ENCODE measurements at places on chromosomes 16 and 17. TPM values are rescaled to one million over a fixed set of nuclear protein-coding genes. Genes with fewer than 3 reads are reported as not detected.

GRCh38 chr17:28216528-28216927 is 102.5 kb upstream of the TMEM97 start:
- no peaks in the 10 kb centered on the region for H3K36me3 ChIP-seq
- DNase-seq = no peak
- peaks cover 9% of the 10 kb centered on the region for H3K4me1 ChIP-seq
- H3K4me3 ChIP-seq = no peak overlapping the region

DNA sequence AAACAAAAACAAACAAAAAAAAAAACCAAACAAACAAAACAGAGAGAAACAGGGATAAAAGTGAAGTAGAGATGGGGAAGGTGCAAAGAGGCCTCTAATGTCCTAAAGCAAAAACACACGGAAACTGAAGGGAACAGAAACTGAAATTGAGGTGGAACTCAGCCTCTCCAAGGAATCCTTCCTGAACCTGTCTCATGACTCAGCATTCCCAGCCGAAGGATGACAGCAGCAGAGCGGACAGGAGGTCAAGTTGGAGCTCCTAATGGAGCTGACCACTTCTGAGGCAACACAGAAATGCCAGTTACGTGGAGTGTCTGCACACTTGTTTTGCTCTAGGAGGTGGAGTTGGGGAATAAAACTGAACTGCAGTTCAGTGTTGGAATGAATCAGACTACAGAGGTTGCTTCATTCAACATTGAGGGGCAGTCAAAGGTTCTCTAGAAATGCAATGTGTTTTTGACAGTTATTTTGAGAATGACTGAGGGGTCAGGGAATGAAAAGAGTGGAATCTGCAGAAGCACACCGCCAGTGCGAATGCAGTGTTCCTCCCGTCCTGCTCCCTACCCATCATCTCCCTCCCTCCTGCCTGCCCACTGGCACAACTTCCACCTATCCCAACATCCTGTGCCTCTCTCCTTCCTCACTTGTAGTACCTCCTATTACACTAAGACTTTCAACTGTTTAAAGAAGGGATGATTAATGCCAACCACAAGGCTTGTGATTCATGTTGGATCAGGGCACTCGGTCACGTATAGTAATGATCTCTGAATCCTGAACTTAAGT is 6.3 kb downstream of the UBE2O start:
- no peak for DNase-seq
- H3K27me3 ChIP-seq = no peaks in the 10 kb centered on the region
- peaks cover 89% of the 10 kb centered on the region for H3K4me1 ChIP-seq

Gene OR2C1
- total RNA-seq = 0.80 TPM

Gene KIFC3
- total RNA-seq = 0.27 TPM

DNA sequence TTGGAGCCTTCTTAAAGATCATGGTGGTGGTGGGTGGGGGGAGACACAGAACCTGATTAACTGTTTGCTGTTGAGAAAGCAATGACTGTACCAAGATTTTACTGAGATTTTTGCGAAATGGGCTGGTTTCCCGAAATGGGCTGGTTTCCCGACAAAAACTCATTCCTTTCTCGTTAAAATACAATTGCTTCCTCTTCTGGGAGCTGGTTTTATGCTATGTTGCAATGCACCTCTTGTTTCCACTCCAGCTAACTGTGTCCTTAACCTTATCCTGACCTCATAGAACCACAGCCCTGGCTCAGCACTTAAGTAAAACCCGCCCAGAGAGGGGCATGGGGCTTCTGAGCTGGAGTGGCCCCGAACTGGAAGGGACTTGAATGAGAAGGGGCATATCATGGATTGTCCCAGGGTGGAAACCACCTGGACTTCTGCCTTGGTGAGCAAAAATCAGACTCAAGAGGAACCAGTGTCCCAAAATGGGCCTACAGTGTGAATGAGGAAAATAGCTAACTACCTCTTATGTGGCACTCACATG is 20.9 kb downstream of the FAM20A start:
- H3K4me3 ChIP-seq = no peak overlapping the region
- H3K27ac ChIP-seq = no peak overlapping the region
- H3K4me1 ChIP-seq = no peaks in the 10 kb centered on the region
- H3K36me3 ChIP-seq = no peaks in the 10 kb centered on the region
- no peak for DNase-seq

DNA sequence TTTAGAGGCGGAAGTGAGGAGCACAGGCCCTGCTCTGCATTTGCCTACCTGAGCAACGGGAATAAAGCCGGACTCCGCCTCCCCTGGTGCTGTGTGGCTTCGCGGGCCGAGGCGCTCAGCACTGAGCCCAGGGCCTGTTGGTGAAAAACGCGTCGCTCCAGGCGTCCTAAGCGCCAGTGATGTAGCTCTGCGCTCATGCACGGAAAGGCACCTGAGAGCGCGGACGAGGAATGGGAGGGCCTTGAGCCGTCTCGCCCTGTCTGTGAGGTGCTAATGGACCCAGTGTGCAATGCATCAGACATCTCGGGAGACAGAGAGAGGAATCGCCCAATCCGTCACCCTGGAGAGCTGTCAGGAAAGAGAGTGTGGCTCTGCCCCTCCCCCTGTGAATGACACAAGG is 17.2 kb upstream of the ATP2A3 start:
- no peak overlapping the region for H3K27ac ChIP-seq
- no peak for DNase-seq
- H3K4me1 ChIP-seq = peaks cover 9% of the 10 kb centered on the region
- no peaks in the 10 kb centered on the region for H3K27me3 ChIP-seq

- H3K4me1 ChIP-seq = no peaks in the 10 kb centered on the region
- DNase-seq = no peak
- H3K36me3 ChIP-seq = peaks cover 19% of the 10 kb centered on the region
- no peak overlapping the region for H3K4me3 ChIP-seq
- no peaks in the 10 kb centered on the region for H3K27me3 ChIP-seq
Measured at GRCh38 chr17:80800481-80801391, 190.9 kb upstream of the CHMP6 start.

DNA sequence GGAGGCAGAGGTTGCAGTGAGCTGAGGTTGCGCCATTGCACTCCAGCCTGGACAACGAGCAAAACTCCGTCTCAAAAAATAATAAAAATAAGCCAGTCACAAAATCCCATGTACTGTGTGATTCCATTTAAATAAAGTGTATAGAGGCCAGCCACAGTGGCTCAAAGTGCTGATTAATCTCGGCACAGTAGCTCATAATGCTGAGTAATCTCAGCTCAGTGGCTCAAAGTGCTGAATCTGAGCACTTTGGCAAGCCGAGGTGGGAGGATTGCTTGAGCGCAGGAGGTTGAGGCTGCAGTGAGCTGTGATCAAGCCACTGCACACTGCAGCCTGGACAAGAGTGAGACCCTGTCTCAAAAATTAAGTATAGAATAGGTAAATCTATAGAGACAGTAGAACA is 4.9 kb downstream of the TMED6 start:
- DNase-seq = no peak
- H3K4me3 ChIP-seq = no peak overlapping the region
- H3K4me1 ChIP-seq = peaks cover 10% of the 10 kb centered on the region

DNA sequence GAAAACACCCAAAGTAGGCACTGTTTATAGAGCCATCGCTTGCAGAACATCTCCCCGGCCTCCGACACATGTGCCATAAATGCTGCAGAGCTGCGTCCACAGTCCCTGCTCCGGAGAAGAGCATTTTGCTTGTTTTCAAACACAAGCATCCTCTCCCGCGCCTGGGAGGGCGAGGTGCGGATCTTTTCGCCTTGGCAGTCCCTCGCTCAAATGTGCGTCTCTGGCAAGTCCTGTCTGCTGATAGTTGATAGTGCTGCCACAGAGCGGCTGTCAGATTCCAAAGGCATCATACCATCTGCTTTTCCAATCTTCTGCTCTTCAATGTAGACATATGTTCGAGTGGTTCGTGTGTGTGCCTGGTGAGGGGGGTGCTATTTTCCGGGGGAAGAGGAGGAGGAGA is 603.7 kb downstream of the MAF start:
- H3K27me3 ChIP-seq = no peaks in the 10 kb centered on the region
- no peak overlapping the region for H3K4me3 ChIP-seq
- DNase-seq = no peak
- H3K36me3 ChIP-seq = peaks cover 2% of the 10 kb centered on the region
- H3K27ac ChIP-seq = no peak overlapping the region

Gene NKD1
- total RNA-seq = 1.5 TPM

Gene SLX1A
- 77.0 TPM for total RNA-seq

GRCh38 chr17:59289981-59290301 is 41.5 kb upstream of the YPEL2 start:
- DNase-seq = no peak
- no peak overlapping the region for H3K4me3 ChIP-seq
- H3K27me3 ChIP-seq = no peaks in the 10 kb centered on the region
- H3K27ac ChIP-seq = no peak overlapping the region

DNA sequence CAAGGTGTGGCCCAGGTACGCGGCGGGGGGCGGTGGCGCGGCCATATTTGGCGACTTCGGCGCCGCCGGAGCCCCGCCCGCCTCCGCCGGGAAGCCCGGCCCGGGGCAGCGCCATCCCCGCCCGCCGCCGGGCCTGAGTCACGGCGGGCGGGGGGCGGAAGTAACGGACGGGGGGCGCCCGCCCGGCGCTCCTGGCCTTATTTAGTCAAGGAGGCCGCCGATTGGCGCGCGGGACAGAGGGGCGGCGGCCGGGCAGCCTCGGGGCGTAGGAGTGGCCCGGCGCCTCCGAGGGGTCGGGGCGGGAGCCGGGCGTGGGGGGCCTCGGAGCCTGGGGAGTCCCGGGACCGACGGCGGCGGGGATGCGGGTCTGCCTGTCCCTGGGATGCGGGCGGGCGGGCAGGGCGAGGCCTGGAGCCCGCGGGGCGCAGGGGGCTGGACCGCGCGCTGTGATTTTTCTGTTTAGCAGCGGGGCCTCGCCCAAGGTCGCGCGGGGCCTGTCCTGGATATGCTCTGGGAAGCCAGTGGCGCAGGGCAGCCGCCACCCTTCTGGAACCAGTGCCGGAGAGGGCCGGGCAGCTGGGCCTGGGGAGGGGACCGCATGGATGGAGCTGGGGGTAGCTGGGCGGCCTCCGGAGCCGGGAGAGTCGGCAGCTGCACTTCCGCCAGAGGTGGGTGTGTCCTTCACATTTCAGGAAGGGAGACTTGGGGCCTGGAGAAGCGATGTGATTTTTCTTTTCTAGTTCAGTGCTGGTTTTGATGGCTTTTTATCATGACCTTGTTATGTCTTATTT is 2.3 kb upstream of the ACTG1 start:
- peak overlapping the region; percentile 93 for H3K4me3 ChIP-seq
- peaks cover 51% of the 10 kb centered on the region for H3K4me1 ChIP-seq
- peaks cover 33% of the 10 kb centered on the region for H3K36me3 ChIP-seq
- peak; percentile 76 for DNase-seq
- no peaks in the 10 kb centered on the region for H3K27me3 ChIP-seq
- peak overlapping the region; percentile 95 for H3K27ac ChIP-seq

GRCh38 chr17:48333034-48333530 is 96.9 kb downstream of the SKAP1 start:
- H3K36me3 ChIP-seq = peaks cover 3% of the 10 kb centered on the region
- no peaks in the 10 kb centered on the region for H3K27me3 ChIP-seq
- H3K4me1 ChIP-seq = no peaks in the 10 kb centered on the region
- H3K27ac ChIP-seq = no peak overlapping the region
- no peak for DNase-seq

Gene OXLD1
- 36.7 TPM for total RNA-seq

GRCh38 chr17:43874293-43874692 is 27.3 kb downstream of the CD300LG start:
- no peaks in the 10 kb centered on the region for H3K4me1 ChIP-seq
- no peak overlapping the region for H3K4me3 ChIP-seq
- no peak overlapping the region for H3K27ac ChIP-seq

Gene SEZ6L2
- not detected for total RNA-seq

Gene CACNB1
- 5.7 TPM for total RNA-seq

Gene C1QTNF1
- total RNA-seq = not detected

DNA sequence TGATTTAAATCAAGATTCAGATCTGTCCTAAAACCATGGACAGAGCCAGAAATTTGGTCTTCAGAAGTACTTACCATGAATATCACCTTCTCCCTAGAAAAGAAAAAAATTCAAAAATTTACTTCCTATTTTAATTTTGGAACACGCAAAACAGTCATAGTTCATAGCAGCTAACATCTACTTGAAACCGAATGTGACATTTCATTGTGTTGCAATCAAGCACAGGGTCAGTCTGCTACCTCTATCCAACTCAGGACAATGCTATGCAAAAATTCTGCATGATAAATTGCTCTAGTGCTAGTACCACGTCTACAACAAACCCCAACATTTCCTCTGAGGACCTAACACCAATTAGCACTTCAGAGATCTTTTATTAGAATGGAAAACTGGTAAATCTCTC is 7.7 kb downstream of the JPT1 start:
- peaks cover 42% of the 10 kb centered on the region for H3K36me3 ChIP-seq
- peaks cover 14% of the 10 kb centered on the region for H3K4me1 ChIP-seq
- H3K4me3 ChIP-seq = no peak overlapping the region
- DNase-seq = no peak
- H3K27ac ChIP-seq = no peak overlapping the region

- H3K4me1 ChIP-seq = no peaks in the 10 kb centered on the region
- H3K27ac ChIP-seq = no peak overlapping the region
Measured at GRCh38 chr17:72258711-72259110, 137.9 kb downstream of the SOX9 start.

DNA sequence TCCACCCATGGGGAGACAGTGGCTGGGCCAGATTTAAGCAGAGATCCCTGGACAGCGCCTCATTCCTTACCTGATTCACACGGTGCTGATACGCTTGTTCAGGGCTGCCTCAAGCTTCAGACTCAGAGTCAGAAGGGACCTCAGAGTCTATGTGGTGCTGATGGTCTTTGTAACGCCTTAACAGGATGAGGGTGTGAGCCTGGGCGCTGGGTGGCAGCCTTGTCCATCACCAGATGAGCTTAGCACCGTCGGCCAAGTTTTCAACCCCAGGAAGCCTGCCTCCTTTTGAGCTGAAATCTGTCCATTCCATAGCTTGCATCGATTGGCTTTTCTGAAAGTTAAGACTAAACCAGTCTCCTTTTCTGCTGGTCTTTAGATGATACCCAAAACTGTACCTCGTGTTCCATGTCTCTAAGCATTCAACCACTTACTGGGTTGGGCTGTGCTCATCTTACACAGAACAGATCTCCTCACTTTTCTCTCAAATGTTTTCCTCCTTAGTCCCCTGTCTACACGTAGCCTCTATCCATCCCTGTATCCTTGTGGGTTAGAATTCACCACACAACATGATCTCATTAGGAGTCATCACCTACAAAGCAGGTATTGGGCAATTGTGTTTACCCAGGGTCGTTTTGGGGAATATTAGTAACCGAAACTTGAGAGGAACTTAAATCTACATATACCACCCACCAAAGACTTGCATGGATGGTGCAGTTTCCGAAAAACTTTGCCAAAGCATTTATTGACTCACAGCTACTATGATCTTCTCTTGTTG is 573.4 kb downstream of the CDH13 start:
- DNase-seq = no peak
- no peaks in the 10 kb centered on the region for H3K36me3 ChIP-seq
- H3K27ac ChIP-seq = no peak overlapping the region
- H3K4me3 ChIP-seq = no peak overlapping the region
- H3K4me1 ChIP-seq = no peaks in the 10 kb centered on the region
